ENCODE measurements at places on chromosomes 4 and X.

DNA sequence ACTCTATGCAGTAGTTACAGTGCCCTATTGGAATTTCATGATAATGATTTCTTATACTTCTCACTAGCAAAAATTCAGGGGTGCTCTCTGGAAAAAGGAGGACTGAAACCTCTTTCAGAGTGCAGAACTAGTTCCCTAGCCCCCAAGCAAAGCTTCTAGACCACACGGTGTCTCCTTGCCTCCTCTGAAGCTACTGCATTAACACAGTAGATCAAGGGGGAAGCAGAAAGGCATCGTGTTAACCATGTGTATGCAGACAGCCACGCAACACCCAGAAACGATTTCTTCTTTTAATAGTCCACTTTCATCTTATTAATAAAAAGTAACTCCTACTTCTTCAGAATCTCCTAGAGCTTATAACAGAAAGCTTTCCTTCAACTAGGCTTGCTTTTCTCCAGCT is 44.7 kb downstream of the MAML3 start:
- DNase-seq: no peak

DNA sequence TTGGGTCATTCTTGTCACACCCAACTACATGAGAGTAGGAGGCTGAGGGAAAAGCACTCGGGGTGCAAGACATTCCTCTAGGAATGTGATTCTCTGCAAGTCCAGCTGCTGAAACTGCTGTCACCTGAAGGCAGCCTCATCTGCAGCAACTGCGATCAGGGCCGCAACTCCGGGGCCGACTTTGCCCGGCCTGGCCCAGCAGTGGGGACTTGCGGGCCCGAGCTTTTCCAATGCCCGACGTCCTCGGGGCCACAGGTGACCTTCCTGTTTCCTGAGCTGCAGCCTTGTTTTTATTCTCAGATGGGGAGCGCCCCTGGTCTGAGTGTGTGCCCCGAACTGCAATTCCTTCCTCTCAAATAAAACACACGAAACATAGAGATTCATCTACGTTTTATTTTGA is 104.7 kb upstream of the NKX1-1 start:
- no peak for DNase-seq

DNA sequence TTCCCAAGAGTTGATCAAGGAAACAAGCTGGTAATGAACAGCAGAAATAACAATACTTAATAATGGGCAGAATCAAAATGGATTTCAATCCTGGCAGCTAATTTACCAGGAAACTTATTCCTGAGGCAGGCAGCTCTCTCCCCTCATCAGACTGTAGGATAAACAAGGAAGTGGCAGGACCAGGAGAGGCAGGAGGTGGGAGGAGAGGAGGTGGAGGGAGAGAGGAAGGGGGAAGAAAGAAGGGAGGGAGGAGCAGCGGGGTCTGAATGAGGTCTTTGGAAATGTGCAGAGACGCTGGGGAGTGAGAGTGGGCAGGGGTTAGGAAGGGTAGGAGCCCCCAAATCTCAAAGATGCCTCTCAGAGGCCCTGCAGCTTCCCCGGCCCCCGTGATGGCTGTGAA is 231.5 kb downstream of the BCOR start:
- DNase-seq: no peak

DNA sequence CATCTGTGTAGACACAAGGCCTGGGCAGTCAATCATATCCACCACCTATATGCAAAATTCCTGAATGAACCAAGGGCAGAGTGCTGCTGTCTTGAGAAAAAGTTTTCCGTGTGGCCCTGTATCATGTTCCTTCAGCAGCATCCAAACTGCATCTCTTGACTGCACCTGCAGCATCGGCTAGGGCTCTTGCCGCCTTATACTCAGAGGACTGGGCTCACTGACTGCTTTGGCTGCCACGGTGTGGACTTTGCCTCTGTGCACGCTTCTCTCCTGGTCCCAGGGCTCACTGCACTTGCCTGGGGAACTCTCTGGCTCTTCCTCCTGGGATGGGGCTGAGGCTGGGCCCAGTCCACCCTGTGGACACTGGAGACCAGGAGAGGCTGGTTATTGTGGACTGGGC is 39.5 kb upstream of the STS start:
- no peak for DNase-seq

DNA sequence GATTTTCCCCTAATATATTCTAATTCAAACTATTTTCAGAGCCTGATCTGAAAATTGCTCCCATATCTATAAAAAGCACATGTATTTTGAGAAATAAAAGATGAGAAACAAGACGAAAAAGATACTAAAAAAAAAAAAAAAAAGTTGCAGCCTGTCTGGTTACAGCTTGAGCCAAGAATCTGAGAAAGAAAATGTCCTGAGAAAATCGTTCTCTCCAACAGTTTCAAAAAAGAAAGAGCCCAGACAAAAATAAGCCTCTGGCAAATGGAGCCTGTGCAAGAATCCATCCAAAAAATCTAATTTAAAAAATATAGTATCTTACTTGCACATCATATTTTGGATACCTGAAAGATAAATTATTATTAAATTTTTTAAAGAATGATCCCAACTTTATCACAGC is 163.0 kb upstream of the TBL1X start:
- no peak for DNase-seq

GRCh38 chr4:147791865-147792264 is 60.0 kb downstream of the ARHGAP10 start:
- DNase-seq: no peak

GRCh38 chr4:153541456-153542096 is 75.4 kb downstream of the TMEM131L start:
- no peak for DNase-seq

DNA sequence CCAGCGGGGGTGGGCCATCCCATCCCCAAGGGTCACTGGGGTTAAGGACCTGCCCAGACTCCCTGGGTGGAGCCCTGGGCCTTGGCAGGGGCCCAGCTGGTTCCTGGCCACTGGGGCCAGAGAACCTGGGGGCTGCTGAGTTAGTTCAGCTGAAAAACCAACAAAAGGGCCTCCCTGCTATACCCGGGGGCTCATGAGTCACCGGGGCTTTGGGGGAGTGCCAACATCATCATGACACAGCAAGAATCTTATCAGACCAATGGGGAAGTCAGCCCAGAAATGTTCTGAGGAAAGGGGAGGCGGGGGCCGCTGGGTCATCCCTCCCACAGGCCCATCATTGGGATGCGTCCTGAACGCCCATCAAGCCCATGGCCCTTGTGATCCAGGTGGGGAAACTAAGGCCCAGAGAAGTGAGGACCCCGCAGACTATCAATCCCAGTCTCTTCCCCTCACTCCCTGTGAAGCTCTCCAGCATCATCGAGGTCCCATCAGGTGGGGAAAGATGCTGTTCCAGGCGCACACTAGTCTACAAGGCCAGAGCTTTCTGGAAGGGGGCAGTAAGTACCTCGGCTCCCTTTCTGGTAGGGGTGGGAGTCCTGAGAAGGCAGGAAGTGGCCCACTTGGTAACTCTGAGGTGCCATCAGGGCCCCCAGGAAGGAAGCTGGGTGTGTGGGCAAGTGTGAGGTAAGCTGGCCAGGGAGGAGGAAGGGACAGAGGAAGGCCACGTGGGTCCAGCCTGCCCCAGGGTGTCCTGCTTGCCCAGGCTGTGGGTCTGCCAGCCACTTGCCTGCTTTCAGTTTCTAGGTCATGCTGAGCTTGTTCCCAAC is 4.5 kb downstream of the G6PD start:
- no peak for DNase-seq

DNA sequence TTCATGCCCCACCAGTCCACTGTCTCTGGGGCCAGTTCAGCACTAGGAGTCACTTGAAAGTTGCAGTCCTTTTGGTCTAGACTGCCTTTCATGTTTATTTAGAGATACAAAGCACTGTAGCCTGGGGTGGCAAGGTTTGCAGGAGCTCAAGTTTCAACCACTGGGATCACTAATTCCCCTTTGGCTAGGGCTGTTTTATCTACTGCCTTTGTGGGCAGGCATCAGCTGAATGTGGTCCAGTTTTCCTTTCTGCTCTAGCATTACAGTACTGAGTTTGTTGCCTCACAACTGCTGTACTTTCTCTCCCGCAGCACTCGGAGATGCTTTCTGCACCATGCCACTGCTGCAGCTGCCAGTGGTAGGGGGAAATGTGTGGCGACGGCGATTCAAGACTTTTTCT is 222.3 kb upstream of the HDX start:
- DNase-seq: no peak

DNA sequence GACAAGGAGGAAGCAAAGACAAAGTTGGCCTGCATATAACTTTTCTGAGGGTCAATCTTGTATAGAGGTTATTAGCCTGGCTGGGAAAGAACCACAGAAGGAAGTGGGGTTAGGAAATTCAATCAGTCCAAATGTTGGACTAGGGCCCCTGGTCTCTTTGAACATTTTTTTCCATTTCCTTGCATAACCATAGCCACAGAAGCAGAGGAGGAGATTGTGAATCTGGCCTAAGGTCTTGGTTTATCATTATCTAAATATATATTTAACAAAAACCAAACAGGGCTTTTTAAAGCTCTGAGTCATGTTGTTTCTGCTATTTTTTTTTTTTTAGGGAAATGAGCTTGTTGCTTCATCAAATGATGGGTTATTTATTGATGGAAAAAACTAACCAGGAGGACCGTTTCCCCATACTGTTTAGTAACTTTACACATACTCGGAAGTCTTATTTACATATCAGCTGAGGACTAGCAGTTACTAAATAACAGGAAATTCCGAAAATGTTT is 97.7 kb upstream of the ACSL4 start:
- DNase-seq: no peak

DNA sequence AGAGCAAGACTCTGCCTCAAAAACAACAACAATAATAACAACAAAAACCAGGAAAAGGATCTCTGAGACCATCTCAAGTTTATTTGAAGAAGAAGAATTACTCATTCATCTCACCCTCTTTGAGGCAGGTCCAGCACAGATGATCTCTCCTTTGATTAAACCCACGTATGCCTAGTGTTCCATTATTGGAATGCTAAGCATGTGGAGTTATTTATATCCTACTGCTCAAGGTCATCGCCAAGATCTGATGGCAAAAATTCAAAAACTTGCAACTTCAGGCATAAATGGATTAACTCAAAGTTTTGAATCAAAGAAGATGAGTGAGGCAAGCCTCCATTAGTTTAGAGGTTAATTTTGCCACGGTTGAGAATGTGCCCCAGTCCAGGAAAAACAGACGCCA is 184.2 kb downstream of the DHRSX start:
- DNase-seq: no peak

DNA sequence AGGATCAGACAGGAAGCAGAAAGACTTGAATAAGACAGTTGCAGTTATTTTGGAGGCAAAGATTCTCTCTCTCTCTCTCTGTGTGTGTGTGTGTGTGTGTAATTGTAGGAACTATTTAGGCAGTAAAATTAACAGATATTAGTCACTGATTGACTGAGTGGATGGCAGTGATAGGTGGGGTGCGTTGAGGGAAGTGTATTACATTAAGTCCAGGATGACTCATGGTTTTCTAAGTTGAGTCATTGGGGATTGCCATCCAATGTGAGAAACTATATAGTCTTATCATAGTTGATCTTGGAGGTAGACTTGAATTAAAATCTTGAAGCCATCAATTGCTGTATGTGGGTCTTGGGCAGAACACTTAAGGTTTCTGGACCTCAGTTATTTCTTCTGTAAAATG is 75.4 kb downstream of the AR start:
- no peak for DNase-seq

- no peak for DNase-seq
Observed at GRCh38 chr4:81659051-81659450, 187.3 kb upstream of the RASGEF1B start.

- no peak for DNase-seq
Observed at GRCh38 chr4:1759818-1760223, 33.3 kb upstream of the FGFR3 start.

DNA sequence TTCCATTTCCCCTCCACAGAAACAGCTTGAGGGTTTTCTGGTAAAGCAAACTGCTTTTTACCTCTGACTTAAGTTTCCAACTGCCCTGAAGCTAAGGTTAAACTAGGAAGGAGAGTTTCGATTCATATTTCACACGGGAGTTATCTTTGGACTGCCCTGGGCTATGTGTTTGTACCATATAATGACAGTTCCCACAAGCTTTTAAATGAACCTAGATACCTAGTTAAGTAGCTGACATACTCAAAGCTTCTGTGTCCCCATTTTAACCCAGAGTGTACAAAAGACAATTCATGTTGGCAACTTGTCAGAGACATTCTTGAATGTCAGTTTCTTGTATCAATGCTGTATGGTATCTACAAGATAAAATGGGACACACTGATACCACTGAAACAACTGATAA is 1296.6 kb upstream of the IGFBP7 start:
- DNase-seq: no peak
